Right cardiac atrium (tissue), 5 donors: ENCODE measurements at places on chromosomes 16 and 17. TPM values are rescaled to one million over a fixed set of nuclear protein-coding genes. Genes with fewer than 3 reads are reported as not detected.
A peak's percentile ranks its signal among the peaks of the same experiment; 100 is the strongest.

DNA sequence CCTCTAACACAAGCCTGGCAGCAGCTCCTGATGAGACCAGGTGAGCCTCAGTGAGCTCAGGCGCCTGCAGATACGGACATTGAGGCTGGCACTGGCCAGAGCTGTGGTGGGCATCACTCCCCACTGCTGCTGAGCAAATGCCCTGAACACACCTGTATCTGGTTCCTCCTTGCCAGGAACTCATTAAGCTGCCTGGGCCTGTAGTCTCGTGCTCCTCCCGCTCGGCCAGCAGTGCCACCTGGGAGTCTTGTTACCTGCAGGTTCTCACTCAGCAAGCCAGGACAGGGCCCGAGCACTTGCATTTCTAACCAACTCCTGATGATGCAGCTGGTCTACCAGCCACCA is 13.3 kb downstream of the EIF4A3 start:
- no peak for DNase-seq

DNA sequence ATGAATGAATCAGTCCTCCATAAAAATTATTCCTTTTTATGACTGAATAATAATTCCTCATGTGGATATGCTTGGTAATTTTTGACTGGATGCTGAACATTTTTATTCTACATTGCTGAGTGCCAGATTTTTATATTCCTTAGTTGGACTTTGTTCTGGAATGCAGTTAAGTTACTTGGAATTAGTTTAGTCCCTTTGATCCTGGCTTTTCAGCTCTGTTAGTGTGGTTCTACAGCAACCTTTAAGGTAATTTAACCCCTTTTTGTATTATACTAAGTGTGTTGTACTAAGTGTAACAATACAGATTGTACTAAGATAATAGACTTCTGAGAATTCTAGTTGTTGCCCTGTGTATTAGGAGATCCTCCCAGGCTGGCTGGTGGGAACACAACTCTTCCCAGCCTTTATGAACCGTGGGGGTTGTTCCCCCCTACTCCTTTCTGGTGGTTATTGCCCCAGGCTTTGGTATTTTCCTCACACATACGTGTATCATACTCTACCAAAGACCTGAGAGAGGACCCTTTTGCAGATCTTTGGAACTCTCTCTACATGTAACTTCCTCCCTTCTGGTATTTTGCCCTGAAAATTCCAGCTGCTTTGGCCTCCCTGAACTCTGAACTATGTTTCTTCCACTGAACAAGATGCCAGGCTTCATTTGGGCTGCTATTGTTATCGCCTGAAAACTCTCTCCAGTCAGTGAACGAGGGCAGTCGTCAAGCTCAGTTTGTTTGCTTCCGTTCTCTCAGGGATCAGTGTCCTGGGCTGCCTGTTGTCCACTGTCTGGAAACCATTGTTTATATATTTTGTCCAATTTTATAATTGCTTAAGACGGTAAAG is 30.5 kb downstream of the TANGO6 start:
- no peak for DNase-seq

DRC3 gene
- 1.5 TPM for polyA plus RNA-seq

VMO1 gene
- 0.70 TPM for polyA plus RNA-seq

DNA sequence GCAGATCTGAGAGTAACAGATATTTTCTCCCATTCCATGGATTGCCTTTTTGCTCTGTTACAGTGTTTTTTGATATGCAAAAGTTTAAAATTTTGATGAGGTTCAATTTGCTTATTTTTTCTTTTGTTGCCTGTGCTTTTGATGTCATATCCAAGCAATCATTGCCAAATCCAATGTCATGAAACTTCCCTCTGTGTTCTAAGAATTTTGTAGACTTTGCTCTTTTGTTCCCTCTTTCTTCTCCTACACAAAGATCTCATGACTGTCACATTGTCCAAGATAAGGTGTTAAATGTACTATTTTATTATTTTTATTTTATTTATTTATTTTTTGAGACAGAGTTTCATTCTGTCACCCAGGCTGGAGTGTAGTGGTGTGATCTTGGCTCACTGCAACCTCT is 18.9 kb upstream of the KCNH6 start:
- DNase-seq: no peak

- DNase-seq: no peak
These were observed 361.0 kb downstream of the CDH13 start for GRCh38 chr16:82987767-82988166.

HSD11B2 gene
- polyA plus RNA-seq: 0.38 TPM

- no peak for DNase-seq
These were observed 83.2 kb upstream of the C17orf78 start for GRCh38 chr17:37292429-37293139.

DNA sequence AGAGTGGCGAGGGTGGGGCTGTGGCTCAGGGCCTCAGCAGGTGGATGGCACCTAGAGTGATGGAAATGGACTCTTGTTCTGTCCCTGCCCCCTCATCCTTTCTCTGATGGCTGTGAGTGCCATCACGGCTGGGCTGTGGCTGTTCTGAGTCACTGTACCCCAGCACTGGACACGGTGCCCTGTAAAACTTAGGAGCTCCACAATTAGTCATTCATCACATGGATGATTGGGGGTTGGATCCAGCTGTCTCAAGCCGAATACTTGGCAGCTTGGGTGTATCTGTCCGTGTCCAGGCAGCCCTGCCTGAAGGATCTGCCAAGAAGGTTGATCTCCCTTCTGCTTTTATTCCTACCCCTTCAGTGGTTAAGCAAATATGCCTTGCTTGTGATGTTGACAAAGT is 295.5 kb upstream of the EEF2KMT start:
- no peak for DNase-seq

CDH13 gene
- polyA plus RNA-seq: 20.7 TPM

DNA sequence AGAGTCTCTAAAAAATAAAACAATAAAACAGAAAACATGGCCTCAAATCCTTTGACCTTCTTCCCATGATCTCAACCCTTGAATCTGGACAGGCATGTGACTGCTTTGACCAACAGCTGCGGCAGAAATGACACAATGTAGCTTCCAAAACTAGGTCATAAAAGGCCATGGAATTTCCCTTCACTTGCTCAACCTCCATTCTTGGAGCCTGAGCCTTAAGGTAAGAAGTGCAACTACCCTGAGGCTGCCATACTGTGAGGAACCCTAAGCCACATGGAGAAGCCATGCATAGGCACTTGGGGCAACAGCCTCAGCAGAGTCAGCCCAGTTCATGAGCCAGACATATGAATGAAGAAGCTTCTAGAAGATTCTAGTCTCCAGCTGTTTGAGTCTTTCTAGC is 75.7 kb upstream of the BRD7 start:
- no peak for DNase-seq

SMIM5 gene
- 13.5 TPM for polyA plus RNA-seq

- no peak for DNase-seq
These were observed 22.3 kb downstream of the ADGRG5 start for GRCh38 chr16:57564571-57565270.

- DNase-seq: peak; percentile 20
These were observed 24.0 kb upstream of the DOK4 start for GRCh38 chr16:57510016-57510871.

DNAH9 gene
- 0.20 TPM for polyA plus RNA-seq

KCNJ2 gene
- 2.3 TPM for polyA plus RNA-seq

GRCh38 chr16:86066811-86067210 is 167.8 kb downstream of the IRF8 start:
- peak; percentile 25 for DNase-seq

- no peak for DNase-seq
These were observed 814 bp upstream of the CDH3 start for GRCh38 chr16:68644296-68644695.

DNA sequence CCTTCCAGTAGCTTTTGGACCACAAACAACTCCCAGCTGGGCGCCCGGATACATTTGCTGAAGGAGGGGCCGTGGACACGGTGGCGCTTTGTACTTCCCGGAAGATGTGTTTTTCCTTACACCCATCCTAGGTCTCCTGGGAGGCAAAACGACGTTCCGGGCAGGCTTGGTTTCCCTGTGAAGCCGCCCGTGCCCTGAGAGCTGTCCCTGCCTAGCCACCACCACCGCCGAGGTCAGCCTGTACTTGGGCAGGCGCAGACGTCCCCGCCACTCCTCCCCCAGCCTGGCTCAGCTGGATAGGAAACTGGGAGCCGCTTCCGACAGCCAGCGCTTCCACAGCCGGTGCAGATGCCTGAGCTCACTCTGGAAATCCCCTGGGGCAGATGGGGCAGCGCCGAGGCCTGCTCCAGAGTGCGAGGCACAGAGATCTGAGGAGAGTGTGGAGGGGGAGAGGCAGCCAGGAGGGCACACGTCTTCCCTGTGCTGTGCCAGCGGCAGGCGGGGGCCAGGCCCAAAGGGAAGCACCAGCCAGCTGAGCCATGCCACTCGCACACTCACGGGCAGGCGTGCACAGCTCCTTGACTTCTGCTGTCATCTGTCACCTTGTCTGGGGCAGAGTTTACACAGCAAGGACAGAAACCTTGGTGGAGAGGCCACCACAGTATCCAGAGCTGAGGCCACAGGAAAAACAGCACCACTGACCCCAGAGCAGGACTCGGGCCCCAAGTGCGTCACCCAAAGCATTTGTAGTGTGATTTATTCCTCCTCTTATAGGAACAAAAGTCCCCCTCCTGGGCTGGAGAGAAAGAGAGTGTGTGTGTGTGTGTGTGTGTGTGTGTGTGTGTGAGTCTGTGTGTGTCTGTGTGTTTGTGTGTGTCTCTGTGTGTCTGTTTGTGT is 3.0 kb downstream of the RHBDF2 start:
- DNase-seq: peak; percentile 89

- DNase-seq: no peak
These were observed 27.8 kb upstream of the GHDC start for GRCh38 chr17:42221886-42222745.

- DNase-seq: peak; percentile 54
These were observed 32.6 kb upstream of the CBFA2T3 start for GRCh38 chr16:89009343-89010209.

TBCD gene
- polyA plus RNA-seq: 38.8 TPM

DNA sequence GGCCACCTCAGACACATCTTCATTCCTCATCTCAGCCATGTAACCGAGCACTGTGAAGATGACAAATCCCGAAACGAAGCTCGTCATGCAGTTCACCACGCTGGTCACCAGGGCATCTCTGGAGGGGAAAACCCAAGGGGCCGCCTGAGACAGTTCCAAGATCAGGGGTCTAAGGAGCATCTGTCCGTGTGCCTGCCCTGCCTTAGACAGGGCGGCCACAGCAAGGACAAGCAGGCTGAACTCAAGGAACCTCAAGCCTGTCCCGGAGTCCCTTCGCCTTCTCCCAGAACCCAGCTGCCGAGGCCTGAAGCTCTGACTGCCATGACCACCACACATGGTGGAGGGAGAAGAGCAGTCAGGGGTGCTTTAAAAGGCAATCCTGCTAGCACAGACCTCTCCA is 22.7 kb downstream of the SLC6A4 start:
- DNase-seq: no peak
